ENCODE measurements at places on chromosomes 4 and X.

GRCh38 chr4:24527371-24527770, 57.0 kb downstream of the DHX15 start:
- no peak for DNase-seq

DNA sequence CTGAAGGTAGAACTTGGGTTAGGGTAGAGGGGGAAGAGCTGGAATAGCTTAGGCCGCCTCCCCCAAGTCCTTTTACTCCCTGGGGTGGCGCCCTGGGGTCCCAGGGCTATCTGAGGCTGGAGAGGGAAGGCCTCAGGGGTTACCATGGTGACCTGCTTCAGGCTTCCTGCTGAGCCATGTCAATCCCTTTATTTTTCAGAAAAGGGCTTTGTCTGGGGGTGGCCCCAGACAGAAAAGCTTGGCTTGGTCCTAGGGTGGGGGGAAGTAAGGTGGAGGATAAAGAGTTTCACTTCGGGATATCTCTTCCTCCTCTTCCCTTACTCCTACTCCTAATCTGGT, 6.3 kb downstream of the EFNB1 start:
- no peak for DNase-seq

- DNase-seq = no peak
Observed at GRCh38 chr4:1470816-1471442, 64.7 kb upstream of the NKX1-1 start.

- DNase-seq = no peak
Observed at GRCh38 chr4:186854256-186854655, 130.6 kb upstream of the FAT1 start.

- DNase-seq = no peak
Observed at GRCh38 chr4:48636911-48637310, 143.2 kb downstream of the FRYL start.
